ENCODE measurements at places on chromosomes 2 and 18.

GRCh38 chr18:7290077-7290476, 59.2 kb downstream of the LRRC30 start:
- no peak for DNase-seq

GRCh38 chr2:45905632-45905958, 254.1 kb downstream of the PRKCE start:
- no peak for DNase-seq

DNA sequence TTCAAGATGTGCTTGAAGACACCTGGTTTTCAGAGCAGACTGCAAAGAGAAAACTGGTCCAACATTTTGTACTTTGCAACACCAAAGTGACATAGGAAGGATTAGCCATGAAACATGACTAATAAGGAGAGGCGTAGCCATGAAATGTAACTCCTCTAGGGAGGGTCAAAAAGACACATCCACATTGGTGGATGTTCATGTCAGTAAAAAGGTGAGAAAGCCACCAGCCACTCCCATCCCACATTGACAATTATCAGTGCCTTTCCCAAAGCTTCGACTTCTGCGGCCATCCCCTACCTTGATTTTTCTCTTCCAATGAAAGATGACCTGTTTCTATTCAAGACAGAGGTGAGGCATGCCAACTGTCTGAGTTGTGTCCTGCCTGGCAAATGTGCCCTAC, 223.2 kb downstream of the ALK start:
- DNase-seq, result no peak

GRCh38 chr2:139216435-139216834, 436.2 kb upstream of the NXPH2 start:
- DNase-seq, result no peak

GRCh38 chr2:189851174-189851826, 67.0 kb downstream of the PMS1 start:
- no peak for DNase-seq

- DNase-seq, result no peak
Measured at GRCh38 chr18:49844903-49845302, 31.6 kb upstream of the ACAA2 start.

- no peak for DNase-seq
Measured at GRCh38 chr2:67399144-67399543, 2.0 kb downstream of the ETAA1 start.

DNA sequence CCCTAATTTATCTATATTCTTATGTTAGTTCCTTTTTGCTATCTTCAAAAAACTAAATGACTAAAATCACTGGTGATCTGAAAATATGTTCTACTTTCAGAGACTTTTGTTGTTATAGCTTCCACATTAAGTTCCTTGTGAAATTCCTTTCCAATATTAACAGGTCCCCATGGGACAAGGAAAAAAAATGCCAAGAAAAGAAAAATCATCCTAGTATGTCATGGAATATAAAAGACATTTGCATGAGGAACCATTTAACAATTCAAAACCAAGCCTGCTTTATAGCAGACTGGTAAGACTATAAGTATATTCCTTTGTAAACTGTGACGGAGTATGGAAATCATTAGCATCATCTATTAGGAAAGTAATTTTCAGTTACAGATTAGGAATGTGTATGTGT, 48.1 kb downstream of the COBLL1 start:
- no peak for DNase-seq

- no peak for DNase-seq
Measured at GRCh38 chr2:27221166-27221565, 4.0 kb downstream of the CAD start.

- peak; percentile 59 for DNase-seq
Measured at GRCh38 chr2:14634489-14635390, 2.2 kb downstream of the LRATD1 start.

GRCh38 chr2:67164771-67165522, 232.2 kb upstream of the ETAA1 start:
- DNase-seq, result no peak

DNA sequence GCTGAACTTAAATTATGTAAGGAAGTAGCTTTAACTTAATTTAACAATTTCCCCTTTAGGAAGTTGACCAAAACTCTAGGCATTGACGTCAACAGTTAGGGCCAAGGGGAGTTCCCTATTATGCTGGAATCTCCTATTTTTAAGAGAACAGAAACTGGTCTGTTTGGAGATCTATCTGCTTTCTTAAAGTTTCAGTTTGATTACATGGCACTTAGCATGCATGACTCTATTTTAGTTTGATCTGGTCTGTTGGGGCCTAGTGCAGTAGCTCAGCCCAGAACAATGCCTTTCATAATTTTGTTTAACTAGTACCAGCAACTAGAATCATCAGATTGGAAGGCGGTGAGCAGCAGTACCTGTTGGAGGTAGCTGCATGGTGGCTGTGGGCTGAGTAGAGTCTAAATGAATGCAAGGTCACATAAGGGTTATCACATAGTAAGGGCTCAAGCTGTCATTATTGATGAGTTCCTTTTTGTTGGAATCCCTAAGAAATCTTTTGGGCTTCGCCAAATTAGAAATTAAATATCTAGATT, 60.5 kb upstream of the ZNG1B start:
- no peak for DNase-seq

DNA sequence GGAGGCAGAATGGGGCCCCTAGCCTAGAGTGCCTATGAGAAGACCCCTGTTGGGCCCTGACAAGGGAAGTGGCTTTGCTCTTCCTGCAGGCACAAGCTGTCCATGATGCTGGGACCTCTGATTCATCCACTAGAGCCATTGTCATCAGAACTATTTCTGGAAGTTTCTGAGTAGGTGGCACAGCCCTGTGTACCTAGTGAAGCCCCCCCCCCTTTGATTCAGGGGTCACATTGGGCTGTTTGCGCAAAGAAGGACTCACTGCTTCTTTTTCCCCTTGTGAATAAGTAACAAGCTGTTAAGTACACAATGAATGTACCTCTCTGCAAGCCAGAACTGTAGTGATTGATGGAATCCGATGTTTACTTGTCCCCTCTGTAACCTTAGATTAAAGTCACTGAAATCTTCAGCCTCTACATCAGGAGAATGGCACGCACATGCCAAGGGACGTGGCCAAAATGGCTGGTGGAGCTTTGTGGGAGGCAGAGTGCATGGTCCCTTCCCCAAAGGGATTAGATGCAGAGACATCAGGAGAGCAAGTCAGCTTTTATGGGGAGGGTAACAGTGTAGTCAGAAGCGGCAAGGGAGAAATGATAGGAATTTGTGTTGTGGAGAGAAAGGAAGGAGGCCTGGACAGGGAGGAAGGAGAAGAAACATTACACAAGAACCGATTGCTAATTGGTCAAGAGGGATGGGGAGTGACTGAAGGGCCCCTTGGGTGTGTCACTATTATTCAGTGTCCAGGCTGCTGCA, 267.6 kb upstream of the RAB12 start:
- DNase-seq, result no peak

- no peak for DNase-seq
Measured at GRCh38 chr18:39599251-39599650, 2033.7 kb upstream of the CELF4 start.

GRCh38 chr18:7817575-7818230, 250.6 kb downstream of the PTPRM start:
- no peak for DNase-seq

DNA sequence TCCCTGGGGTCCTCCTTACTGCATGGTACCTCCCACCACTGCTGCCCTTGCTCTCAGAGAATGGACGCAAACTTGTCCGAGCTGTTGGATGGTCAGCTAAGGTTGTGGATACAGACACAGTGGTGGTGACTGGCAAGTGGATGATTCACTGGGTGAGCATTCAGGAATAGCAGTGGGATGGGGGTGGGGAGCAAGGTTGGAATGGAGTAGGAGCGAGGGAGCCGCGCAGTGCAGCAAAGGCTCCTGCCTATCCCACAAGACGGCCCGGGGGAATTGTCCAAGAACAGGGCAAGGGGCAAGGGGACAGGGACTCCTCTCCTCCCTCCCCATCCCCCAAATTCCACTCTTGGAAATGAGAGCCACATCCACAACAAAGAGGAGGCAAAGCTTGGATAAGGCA, 102.2 kb downstream of the PIEZO2 start:
- DNase-seq, result no peak

- no peak for DNase-seq
Measured at GRCh38 chr2:20537423-20538307, 90.8 kb downstream of the RHOB start.

DNA sequence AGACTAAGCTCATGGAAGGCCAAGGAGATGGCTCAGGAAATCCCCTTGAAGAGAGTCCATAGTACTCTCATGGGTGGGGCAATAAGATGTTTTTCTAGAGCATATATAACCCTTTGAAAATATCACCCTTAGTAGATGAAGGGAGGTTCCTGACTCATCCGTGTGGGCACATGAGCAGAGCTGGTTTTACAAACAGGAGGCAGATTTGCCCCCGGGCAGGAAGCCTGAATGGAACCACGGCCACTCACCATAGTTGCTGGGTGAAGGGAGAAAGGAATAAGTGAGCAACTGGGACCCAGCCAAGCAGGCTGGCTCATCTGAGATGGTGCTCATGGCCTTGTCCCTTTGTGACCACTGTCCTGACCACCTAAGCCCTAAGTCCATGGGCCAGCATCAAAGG, 29.0 kb upstream of the MAPRE3 start:
- no peak for DNase-seq

DNA sequence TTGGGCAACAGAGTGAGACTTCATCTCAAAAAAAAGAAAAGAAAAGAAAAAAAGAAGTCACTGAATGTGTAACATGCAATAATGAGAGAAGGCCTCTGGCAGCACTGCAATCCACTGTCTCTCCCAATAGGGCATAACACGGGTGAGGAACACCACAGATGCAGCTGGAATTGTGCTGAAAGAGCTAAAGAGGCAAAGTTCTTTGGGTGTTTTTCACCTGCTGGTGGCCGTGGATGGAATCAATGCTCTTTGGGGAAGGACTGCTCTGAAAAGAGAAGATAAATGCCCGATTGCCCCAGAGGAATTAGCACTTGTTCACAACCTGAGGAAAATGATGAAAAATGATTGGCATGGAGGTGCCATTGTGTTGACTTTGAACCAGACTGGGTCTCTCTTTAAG, 31.0 kb upstream of the CYBRD1 start:
- no peak for DNase-seq

- no peak for DNase-seq
Measured at GRCh38 chr2:219901155-219901554, 273.7 kb downstream of the SLC4A3 start.

GRCh38 chr2:3251946-3252345, 125.7 kb downstream of the EIPR1 start:
- DNase-seq, result no peak

- no peak for DNase-seq
Measured at GRCh38 chr2:182193291-182193690, 207.6 kb downstream of the PPP1R1C start.

DNA sequence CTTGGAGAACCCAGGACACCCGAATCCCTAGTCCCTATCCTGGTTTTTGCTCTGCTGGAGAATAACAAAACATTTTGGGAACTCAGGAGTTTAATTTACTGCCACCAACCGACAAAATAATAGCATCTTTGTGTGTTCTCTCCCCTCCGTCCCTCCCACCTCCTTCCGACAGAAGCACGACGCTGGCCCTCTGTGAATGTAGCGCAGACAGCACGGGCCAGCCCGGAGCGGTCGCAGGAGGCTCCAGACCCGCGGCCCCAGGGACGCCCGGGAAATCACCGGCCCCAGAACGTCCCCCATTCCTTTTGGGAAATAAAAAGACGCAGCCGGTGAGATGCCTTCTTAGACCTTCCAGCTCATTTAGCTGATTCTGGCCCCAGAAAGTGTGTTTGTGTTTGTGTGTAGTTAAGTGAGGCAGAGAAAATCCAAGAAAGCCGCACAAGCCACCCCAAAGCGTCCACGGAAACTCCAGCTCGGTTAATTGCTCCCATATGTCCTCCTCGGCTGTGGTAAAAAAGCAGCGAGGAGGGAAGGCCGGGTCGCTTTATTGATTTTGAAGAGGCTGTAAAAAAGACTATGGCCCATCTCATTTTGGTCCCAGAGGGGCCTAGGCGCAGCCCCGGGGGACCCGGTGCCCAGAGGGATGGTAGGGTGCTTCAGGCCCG, 577 bp upstream of the TANC1 start:
- DNase-seq, result peak; percentile 45

DNA sequence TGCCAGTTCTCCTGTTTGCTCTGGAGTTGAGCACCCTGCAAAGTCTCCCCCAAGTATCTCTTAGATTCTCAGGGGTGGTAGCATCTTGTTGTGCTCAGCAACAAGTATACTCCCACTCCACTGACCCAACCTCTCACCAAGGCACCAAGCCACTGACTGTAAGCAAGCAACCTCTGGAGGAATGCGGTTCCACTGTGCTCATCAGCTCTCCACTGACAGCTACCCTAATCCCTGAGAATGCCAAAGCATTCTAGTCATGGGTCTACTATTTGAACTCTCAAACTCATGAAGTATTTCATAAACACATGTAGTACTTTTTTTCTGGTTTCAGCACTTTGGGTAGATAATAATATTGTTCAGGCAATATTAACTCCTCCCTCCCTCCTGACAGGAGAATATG, 170.0 kb downstream of the EPHA4 start:
- DNase-seq, result no peak

GRCh38 chr2:216796115-216796840, 63.6 kb downstream of the TNP1 start:
- DNase-seq, result no peak

- no peak for DNase-seq
Measured at GRCh38 chr18:3046216-3046808, 33.4 kb upstream of the LPIN2 start.

DNA sequence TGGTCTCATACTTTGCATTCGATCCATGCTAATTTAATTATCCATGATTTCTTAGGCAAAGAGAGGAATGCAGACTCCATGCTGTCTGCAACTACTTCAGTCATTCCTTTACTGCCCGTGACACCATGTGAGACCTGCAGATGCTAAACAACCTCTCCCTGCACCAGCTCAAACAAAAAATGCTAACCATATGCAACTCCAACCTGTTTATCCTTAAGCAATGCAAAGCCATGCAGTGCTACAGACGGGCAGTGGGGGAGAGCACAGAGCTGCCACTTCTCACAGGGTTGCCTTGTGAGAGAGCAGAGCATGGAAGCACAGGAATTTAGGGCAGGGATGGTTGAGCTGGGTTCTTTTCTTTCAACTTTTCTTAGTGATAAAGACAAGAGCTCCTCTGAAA, 74.9 kb upstream of the KLHL14 start:
- DNase-seq, result no peak

- no peak for DNase-seq
Measured at GRCh38 chr2:30229596-30229995, 1.7 kb upstream of the LBH start.

DNA sequence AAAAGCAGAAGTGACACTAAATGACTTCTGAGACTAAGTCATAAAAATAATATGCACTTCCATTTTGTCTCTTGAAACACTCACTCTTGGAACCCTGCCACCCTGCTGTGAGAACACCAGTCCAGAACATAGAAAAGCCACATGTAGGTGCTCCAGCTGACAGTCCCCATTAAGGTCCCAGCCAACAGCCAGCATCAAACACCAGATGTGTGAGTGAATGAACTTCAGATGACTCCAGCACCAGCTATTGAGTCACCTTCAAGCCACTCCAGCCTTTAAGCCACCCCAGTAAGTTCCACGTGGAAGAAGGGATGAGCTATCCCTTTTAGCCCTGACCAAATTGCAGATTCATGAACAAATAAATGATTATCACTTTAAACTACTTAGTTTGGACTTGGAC, 31.5 kb upstream of the LGALSL start:
- no peak for DNase-seq

GRCh38 chr2:222292149-222293134, 6.4 kb downstream of the PAX3 start:
- DNase-seq, result no peak

- no peak for DNase-seq
Measured at GRCh38 chr2:72848436-72849137, 22.8 kb upstream of the EXOC6B start.
